Left renal cortex interstitium (tissue), 4 donors: ENCODE measurements at places on chromosomes 3 and 15.

DNA sequence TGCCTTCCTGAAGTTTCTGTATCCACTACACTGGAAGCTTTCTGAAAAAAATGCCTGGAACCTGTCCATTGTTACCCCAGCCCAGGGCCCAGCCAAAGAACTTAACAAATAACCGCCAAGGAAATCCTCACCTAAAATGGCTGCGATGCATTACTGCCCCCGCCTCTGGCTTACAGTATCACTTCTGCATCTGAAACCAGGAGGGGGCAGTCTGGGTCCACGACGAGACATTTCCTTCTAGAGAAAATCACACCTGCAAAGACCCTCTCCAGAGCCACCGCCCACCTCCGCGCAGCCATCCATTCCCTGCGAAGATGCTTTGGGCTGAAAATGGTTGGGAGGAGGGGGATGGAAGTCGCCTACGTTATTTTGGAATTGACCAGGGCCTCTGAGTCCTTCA lies 22.4 kb upstream of the CELF6 start:
- no peak for DNase-seq

- no peak for DNase-seq
Measured at GRCh38 chr3:186151077-186151971, 42.4 kb upstream of the ETV5 start.

DNA sequence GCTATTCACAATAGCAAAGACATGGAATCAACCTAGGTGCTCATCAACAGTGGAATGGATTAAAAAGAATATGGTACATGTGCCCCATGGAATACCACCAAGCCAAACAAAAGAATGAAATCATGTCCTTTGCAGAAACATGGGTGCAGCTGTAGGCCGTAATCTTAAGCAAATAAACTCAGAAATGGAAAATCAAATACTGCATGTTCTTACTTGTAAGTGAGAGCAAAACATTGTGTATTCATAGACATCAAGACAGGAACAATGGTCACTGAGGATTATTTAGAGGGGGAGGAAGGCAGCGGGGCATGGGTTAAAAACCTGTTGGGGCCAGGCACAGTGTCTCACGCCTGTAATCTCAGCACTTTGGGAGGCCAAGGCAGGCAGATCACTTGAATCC lies 304.7 kb upstream of the ROBO2 start:
- DNase-seq, result no peak

GRCh38 chr15:40790718-40791117 lies 16.2 kb upstream of the ZFYVE19 start:
- DNase-seq, result no peak

GRCh38 chr3:165382672-165383071 lies 186.5 kb upstream of the SLITRK3 start:
- DNase-seq, result no peak

GRCh38 chr3:69235882-69236281 lies 113.5 kb upstream of the LMOD3 start:
- no peak for DNase-seq

DNA sequence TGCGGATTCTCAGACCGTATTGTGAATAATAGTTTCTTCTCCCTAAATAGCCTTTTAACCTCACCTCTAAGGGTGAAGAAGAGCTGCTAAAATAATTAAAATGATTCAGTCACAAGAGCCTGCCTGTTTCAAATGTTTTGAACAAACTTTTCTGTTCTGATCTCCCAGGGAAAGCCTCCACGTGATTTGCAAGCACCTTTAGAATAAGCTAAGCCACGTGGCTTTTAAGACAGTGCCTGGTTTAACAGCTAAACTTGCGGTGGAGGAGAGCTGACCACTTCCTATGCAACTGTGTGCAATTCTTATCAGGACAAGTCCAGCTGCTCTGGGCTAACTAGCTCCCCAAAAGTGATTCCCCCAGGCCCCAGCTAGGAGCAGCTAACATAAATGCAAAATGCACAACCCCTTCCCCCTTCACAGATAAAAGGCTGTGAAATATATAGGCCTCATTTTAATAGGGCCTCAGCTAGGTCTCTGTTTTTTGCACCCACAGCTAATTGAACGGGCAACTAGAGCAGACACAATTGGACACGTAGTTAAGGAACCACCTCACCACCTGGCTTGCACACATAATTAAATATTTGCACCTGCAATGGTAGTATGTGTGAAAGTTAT lies 401.2 kb upstream of the NR2F2 start:
- no peak for DNase-seq

DNA sequence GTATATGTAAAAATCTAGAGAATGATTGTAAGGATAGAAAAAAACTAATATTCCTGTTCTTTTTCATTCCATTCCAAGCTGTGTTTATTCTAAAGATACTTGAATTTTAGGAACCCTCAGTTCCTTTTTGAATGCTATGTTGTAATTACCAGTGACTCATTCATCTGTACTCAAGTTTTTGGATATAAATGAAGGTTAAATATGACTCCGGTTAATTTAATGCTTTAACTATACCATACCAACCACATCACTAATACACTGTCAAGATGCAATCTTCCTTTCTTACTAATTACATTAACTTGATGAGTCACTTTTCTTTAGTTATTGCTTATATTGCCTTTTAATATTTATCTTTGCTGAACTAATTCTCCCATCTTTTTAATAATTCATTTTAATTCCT lies 68.8 kb upstream of the ZNF148 start:
- DNase-seq, result no peak

- no peak for DNase-seq
Measured at GRCh38 chr3:9712415-9712814, 8.8 kb downstream of the CPNE9 start.

GRCh38 chr15:43183270-43183669 lies 1.9 kb upstream of the CCNDBP1 start:
- DNase-seq, result no peak

GRCh38 chr15:49242820-49243219 lies 72.8 kb downstream of the GALK2 start:
- DNase-seq, result no peak

GRCh38 chr3:9690451-9691450 lies 12.9 kb upstream of the CPNE9 start:
- DNase-seq, result no peak

DNA sequence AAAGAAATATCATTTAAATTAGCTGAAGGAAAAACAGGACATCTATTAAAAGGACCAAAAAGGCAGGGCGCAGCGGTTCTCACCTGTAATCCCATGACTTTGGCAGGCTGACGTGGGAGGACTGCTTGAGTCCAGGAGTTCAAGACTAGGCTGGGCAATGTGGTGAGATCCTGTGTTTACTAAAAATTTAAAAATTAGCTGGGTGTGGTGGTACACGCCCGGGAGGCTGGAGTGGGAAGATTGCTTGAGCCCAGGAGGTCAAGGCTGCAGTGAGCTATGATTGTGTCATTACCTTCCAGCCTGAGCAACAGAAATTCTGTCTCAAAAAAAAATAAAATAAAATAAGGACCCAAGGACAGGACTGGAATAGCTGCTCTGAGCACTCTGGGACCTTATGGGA lies 16.2 kb upstream of the HERC1 start:
- no peak for DNase-seq

DNA sequence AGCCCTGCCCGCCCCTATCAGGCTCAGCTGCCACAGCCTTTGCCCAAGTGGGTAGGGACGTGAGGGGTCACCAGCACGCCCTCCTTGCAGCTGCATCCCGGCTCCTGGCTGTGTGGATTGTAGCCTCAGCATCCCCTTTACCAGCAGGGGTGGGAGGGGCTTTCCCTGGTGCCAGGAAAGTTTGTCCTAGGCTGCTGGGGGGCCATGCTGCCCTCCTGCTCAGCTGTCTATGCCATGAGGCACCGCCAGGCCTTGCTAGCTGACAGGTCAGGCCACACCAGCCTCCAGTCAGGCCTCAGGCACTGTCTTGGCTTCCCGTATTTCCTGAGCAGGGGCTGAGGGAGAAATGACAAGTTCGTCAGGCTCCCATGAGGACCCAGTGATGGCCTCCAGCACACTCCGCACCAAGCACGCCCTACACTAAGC lies 32.3 kb downstream of the TKT start:
- DNase-seq, result no peak

GRCh38 chr3:67858492-67858891 lies 204.1 kb upstream of the SUCLG2 start:
- DNase-seq, result no peak

GRCh38 chr3:110754212-110754916 lies 317.3 kb upstream of the NECTIN3 start:
- no peak for DNase-seq

- no peak for DNase-seq
Measured at GRCh38 chr3:107024551-107025026, 352.6 kb upstream of the CCDC54 start.

- DNase-seq, result no peak
Measured at GRCh38 chr3:140148824-140149390, 213.9 kb downstream of the CLSTN2 start.

GRCh38 chr3:52093756-52094545 lies 37.6 kb upstream of the DUSP7 start:
- DNase-seq, result no peak

DNA sequence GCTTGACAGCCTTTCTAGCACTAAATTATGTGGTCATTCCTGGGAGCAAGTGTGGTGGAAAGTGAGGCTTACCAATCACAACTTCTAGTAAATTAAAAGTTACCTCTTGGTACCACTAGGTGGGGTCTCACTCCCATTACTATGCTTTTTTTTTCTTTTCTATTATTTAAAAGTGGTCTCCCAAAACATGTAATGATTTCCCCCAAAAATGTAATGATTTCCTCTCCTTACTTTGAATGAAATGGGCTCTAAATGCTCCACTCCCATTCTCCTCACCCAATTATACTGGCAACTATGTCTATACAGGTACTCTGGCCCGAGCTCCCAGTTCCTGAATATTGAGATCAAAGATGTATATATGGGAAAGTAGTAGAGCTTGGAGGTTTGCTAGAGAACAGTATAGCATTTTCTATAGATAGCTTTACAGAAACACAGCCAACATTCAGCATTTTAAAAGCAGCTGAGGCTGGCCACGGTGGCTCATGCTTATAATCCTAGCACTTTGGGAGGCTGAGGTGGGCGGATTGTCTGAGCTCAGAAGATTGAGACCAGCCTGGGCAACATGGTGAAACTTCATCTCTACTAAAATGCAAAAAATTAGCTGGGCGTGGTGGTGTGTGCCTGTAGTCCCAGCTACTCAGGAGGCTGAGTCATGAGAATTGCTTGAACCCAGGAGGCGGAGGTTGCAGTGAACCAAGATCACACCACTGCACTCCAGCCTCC lies 70.9 kb downstream of the DCUN1D1 start:
- no peak for DNase-seq
